Osteocyte (in vitro differentiated cells): ENCODE measurements at places on chromosomes 5 and 9. TPM values are rescaled to one million over a fixed set of nuclear protein-coding genes. Genes with fewer than 3 reads are reported as not detected.

The FAM221B gene
- total RNA-seq = not detected in 2 replicates

- no peak for DNase-seq
- peaks cover 12% of the 10 kb centered on the region for H3K4me1 ChIP-seq
- H3K27ac ChIP-seq = no peak overlapping the region
- no peak overlapping the region for H3K4me3 ChIP-seq
Observed at GRCh38 chr9:10875752-10876151, 262.9 kb upstream of the PTPRD start.

- no peaks in the 10 kb centered on the region for H3K27me3 ChIP-seq
- DNase-seq = peak; percentile 7
- no peaks in the 10 kb centered on the region for H3K36me3 ChIP-seq
- no peak overlapping the region for H3K4me3 ChIP-seq
- peak overlapping the region; percentile 50 for H3K27ac ChIP-seq
Observed at GRCh38 chr9:6787793-6788161, 30.0 kb downstream of the KDM4C start.

The FREM1 gene
- total RNA-seq = 2.1 and 2.2 TPM in 2 replicates

GRCh38 chr5:132335402-132335801 is 34.1 kb upstream of the SLC22A5 start:
- no peak overlapping the region for H3K4me3 ChIP-seq
- no peak overlapping the region for H3K27ac ChIP-seq
- peaks cover under 1% of the 10 kb centered on the region for H3K36me3 ChIP-seq
- DNase-seq = no peak
- no peaks in the 10 kb centered on the region for H3K27me3 ChIP-seq

The ZBTB6 gene
- 7.6 and 9.1 TPM in 2 replicates for total RNA-seq

DNA sequence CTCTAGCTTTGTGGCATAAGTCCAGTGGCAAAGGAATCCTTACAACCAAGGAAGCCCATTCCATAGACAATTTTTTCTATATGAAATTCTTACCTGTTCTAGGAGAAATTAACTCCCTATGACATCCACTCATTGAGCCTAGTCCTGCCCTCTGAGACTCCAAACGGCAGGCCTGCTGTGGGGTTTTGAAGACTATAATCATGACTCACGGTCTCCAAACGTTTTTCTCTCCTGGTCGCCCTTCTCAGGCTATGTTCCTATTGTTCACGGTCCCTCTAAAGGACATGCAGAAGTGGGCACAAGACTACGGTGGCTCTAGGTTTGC is 611 bp downstream of the EXOSC3 start:
- peaks cover 28% of the 10 kb centered on the region for H3K4me1 ChIP-seq
- H3K27ac ChIP-seq = peak overlapping the region; percentile 91
- H3K4me3 ChIP-seq = peak overlapping the region; percentile 99
- no peaks in the 10 kb centered on the region for H3K27me3 ChIP-seq
- no peak for DNase-seq

The SLC22A4 gene
- 1.4 and 2.5 TPM in 2 replicates for total RNA-seq

The PCDHGA7 gene
- total RNA-seq = 0.11 TPM in 1 of 2 replicates, not detected in the other

DNA sequence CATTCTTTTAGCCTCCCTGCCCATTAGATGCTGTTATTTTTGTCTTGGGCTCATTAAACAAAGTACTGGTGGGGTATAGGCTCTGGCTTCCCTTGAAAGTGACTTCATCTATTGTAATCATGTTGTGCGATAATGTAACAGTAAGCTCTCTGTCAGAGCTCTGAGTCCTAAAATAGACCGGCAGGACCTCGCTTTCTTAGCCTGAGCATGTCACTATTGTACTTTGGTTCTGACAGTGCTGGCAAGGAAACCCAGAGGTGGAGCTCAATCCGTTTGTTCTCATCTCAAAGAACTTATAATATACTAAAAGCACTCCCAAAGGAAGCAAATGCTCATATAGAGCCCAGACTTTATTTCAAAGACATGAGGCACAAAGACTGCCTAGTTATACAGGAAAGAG is 339.1 kb upstream of the CCNH start:
- DNase-seq = no peak
- H3K4me3 ChIP-seq = no peak overlapping the region
- H3K27ac ChIP-seq = no peak overlapping the region
- H3K4me1 ChIP-seq = no peaks in the 10 kb centered on the region
- H3K36me3 ChIP-seq = no peaks in the 10 kb centered on the region
- H3K27me3 ChIP-seq = no peaks in the 10 kb centered on the region

DNA sequence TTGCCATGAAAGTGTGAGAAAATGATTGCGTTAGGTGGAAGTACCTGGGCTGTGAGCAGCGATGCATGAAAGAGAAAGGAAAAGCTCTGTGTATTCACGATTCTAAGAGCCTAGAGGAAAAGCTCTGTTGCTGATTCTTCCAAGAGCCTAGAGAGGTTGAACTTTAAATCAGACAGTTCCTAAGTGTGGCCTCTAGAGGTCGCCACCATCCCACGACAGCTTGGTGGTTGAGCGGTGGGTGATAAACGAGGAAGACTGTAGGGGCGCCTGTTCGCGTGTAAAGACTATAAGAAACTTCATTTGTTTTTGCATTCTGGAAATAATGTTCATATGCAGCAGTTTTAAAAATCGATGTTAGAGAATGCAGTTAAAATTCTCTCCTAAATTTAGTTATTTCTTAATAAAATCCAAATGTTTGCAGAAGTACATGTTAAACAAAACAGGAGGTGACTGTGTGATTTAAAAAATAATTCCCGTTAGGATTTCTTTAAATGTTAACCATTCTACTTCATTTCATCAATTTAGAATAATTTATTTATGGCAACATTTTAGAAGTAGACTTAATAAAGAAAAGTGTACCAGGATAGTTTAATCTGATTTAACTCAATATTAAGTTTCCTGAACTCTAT is 107.7 kb downstream of the TENT4A start:
- H3K27ac ChIP-seq = no peak overlapping the region
- no peaks in the 10 kb centered on the region for H3K4me1 ChIP-seq
- no peak for DNase-seq
- H3K4me3 ChIP-seq = no peak overlapping the region
- no peaks in the 10 kb centered on the region for H3K36me3 ChIP-seq

DNA sequence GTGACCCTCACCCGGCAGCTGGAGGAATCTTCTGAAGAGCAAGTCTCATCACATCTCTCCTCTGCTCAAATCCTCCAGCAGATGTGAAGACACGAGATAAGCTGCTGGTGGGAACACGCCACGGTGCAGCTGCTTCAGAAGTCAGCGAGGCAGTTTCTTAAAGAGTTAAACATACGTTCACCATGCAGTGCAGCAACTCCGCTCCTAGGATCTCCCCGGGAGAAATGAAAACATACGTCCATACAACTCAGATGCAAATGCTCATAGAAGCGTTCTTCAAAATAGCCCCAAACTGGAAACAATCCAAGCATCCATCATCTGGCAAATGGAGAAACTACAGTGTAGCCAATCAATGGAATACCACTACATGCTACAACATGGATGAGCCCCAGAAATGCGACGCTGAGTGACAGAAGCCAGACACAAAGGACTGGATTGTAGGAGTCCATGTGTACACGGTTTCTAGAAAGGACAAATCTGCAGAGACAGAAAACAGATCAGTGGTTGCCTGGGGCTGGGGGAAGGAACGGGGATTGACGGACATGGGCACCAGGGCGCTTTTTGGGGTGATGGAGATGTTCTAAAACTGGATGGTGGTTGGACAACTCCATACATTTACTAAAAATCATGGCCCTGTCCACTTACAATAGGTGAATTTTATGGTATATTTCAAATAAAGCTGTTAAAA is 150.6 kb downstream of the COL23A1 start:
- no peaks in the 10 kb centered on the region for H3K27me3 ChIP-seq
- H3K4me1 ChIP-seq = no peaks in the 10 kb centered on the region
- DNase-seq = peak; percentile 60
- no peaks in the 10 kb centered on the region for H3K36me3 ChIP-seq

GRCh38 chr5:122715095-122715494 is 59.8 kb upstream of the SNX2 start:
- no peak for DNase-seq
- no peaks in the 10 kb centered on the region for H3K36me3 ChIP-seq
- no peak overlapping the region for H3K27ac ChIP-seq
- H3K4me3 ChIP-seq = no peak overlapping the region
- no peaks in the 10 kb centered on the region for H3K4me1 ChIP-seq

DNA sequence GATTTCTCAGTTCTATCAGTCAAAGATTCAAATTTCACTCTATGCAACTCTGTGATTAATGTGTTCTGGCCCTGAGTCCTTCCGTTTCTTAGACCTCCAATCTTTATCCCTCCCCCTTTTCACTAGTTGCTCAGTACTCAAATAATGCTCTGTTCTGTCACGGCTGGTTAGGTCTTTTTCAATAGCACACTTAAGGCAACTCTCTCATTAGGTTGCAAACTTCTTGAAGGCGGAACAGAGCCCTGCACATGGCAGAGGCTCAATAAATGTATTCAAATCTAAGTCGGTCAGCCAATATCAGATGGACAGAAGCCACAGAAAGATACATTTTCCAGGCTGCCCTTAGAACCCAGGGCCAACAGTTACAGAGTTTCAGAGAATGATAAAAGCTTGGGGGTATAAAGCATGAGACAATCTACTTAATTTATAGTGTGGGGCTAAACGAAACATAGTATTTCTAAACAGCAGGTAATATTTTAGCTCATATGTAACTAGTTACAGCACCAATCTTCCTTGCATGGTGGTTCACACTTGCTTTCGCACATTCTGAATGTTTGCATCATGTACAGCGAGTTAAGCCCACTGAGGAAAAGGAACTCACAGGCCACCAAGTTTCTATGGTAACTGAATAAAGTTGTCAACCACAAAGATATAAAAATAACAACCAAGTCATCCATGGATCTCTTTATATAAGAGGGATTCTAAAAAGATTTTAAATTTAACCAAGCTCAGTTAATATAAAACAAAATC is 67.1 kb upstream of the GOLPH3 start:
- H3K36me3 ChIP-seq = peaks cover 50% of the 10 kb centered on the region
- no peaks in the 10 kb centered on the region for H3K27me3 ChIP-seq
- H3K4me3 ChIP-seq = no peak overlapping the region
- no peak for DNase-seq
- no peaks in the 10 kb centered on the region for H3K4me1 ChIP-seq

DNA sequence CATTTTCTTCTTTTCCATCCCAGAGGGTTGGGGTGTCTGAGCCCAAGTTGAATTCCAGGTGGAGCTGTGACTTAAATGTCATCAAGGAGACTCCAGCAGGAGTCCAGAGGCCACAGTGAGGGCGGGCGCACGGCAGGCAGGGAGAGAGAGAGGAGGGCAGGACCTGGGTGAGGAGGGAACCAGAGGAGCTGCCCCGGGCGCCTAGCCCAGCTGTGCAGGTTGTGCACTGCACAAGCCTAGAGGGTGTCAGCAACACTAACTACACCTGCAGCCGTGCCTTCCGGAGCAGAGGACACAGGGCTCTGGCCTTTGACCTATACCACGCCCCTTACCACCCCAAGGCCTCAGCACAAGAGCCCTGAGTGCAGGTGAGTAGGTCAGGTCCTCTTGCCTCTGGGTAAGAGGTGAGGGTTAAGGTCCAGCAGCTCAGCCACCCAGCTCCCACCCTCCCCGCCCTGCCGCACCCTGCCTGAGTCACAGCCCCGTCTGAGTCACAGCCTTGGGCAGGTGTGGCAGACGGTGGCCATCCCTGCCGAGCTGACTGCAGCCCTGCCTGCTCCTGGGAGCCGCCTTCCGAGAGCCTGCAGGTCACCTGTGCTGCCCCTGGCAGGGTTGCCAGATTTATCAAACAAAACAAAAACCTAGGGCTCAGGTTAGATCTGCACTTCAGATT is 6.4 kb upstream of the AGPAT2 start:
- DNase-seq = no peak
- no peaks in the 10 kb centered on the region for H3K36me3 ChIP-seq
- H3K4me1 ChIP-seq = peaks cover 9% of the 10 kb centered on the region
- H3K4me3 ChIP-seq = no peak overlapping the region
- no peak overlapping the region for H3K27ac ChIP-seq

GRCh38 chr5:173814053-173814452 is 74.1 kb upstream of the CPEB4 start:
- H3K27me3 ChIP-seq = no peaks in the 10 kb centered on the region
- no peaks in the 10 kb centered on the region for H3K4me1 ChIP-seq
- DNase-seq = no peak
- H3K4me3 ChIP-seq = no peak overlapping the region
- H3K27ac ChIP-seq = no peak overlapping the region
- no peaks in the 10 kb centered on the region for H3K36me3 ChIP-seq

GRCh38 chr9:127662617-127663016 is 44.2 kb upstream of the CFAP157 start:
- peak overlapping the region; percentile 20 for H3K27ac ChIP-seq
- H3K4me1 ChIP-seq = peaks cover 13% of the 10 kb centered on the region
- no peak overlapping the region for H3K4me3 ChIP-seq
- H3K27me3 ChIP-seq = no peaks in the 10 kb centered on the region

The CSF1R gene
- total RNA-seq = 1.1 and 1.2 TPM in 2 replicates

DNA sequence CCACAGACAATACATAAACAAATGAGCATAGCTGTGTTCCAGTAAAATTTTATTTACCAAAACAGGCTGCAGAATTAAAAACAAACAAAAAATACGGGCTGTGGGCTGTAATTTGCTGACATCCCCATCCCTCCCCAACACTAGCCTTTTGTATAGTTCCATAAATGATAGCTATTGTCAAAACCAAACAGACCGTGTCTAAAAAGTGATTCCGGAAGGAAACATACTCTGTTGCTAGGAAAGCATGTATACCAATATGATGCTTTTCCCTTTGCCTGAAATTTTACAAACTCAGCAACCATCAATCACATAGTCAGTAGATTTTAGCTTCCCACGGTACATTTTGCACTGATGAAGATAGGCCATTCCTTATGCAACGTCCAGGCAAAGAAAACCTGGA is 80.0 kb downstream of the TMEM215 start:
- H3K4me3 ChIP-seq = no peak overlapping the region
- H3K27me3 ChIP-seq = peaks cover 10% of the 10 kb centered on the region
- H3K27ac ChIP-seq = no peak overlapping the region
- no peaks in the 10 kb centered on the region for H3K4me1 ChIP-seq
- no peak for DNase-seq

DNA sequence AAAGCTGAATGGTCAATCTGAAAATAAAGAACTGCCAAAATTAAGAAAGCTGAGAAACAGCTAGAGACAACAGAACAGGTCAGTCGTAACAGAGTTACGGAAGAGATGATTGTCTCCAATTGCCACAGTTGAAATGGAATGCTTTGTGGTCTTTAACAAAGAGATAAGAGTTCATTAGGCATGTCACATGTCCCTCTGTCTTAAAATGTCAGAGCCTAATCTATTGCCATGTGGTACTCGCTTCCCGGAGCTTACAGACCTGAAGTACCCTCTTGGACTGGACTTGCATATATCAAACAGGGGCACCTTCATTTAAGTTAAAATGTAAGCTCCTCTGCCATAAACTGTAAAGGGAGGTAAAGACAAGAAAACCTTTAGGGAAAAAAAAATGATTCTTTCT is 19.7 kb downstream of the TTC39B start:
- H3K4me1 ChIP-seq = peaks cover 13% of the 10 kb centered on the region
- no peak overlapping the region for H3K4me3 ChIP-seq
- H3K27me3 ChIP-seq = no peaks in the 10 kb centered on the region
- no peak overlapping the region for H3K27ac ChIP-seq

The NKD2 gene
- not detected in 2 replicates for total RNA-seq

GRCh38 chr9:97293207-97293721 is 14.2 kb upstream of the CCDC180 start:
- DNase-seq = no peak
- H3K4me1 ChIP-seq = peaks cover 9% of the 10 kb centered on the region
- H3K27me3 ChIP-seq = no peaks in the 10 kb centered on the region
- H3K4me3 ChIP-seq = no peak overlapping the region
- peaks cover 34% of the 10 kb centered on the region for H3K36me3 ChIP-seq

The BARHL1 gene
- not detected in 2 replicates for total RNA-seq

- no peaks in the 10 kb centered on the region for H3K4me1 ChIP-seq
- peaks cover 3% of the 10 kb centered on the region for H3K27me3 ChIP-seq
- no peak overlapping the region for H3K27ac ChIP-seq
- no peak for DNase-seq
Observed at GRCh38 chr5:120934031-120934430, 469.9 kb downstream of the PRR16 start.

The FGD3 gene
- not detected in 2 replicates for total RNA-seq
